ENCODE measurements at places on chromosomes 4 and X.

- DNase-seq, result peak; percentile 54
These were observed 18.6 kb downstream of the TRIM2 start for GRCh38 chr4:153222707-153223426.

- DNase-seq, result no peak
These were observed 3.7 kb downstream of the MYOZ2 start for GRCh38 chr4:119139311-119139710.

DNA sequence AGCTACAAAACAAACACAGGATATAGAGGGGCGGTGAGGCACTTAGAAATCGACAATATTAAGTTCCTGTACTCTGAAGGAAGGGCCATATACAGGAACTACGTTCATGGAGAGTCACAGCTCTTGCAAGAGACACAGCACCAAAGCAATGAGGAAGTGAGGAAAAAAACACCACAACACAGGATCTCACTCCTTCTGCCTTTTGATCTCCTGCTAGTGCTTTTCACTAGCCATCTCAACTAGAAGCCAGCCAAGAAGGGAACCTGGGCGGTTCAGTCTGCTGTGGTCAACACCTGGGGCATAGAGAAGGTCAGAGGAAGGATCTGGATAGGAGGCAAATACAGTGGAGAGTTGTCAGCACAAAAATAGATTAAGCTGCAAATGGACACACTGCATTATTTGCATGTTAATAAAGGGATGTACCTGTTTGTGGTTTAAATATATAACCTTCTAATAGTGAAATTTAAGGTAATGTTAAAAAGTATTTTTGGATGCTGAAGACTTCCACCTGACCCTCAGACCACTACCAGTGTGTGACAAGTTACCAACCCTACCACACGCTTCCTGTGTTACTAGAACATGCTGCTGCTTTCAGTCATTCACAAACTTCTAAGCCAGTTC, 104.6 kb downstream of the DTHD1 start:
- DNase-seq, result no peak

DNA sequence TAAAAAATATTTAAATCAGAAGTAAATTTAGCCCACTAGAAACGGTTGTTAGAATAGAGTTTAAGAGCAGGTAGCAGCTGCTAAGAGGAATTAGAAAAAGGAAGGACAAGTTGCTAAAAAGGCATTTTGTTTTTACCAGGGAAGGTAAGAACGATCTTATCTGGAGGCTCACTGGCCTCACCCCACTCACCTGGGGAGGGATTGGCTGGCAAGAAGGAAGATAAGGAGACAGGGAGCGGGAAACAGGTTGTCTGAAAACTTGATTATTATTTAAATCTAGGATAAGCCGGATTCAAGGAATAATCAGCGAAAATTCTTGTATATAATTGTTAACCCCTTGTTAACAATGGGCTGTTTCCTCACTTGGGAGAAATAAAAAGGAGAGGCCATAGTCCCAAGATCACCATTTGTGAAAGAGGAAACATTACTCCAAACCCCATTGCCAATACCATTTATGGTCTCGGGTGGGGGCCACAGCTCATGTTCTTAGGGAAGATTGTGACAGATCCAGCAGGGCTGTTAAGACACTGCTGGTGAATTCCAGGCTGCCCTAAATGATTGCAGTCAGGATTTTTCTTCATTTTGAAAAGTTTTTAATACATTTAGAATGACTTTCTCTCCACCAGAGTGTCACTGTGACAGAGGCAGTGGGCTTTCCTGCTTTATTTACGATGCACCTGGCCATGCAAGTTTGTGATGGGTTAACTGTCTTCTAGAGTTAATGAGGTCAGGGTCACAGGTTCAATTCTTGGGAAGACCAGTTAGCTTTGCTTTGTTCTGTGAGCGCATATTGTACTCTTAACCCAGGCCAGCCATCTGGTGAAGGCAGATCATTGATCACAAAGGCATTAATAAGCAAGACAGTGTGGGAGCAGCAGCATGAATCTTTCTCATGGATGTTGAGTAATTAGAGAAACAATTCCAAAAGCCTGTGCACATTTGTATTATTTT, 106.6 kb downstream of the CEP135 start:
- no peak for DNase-seq

DNA sequence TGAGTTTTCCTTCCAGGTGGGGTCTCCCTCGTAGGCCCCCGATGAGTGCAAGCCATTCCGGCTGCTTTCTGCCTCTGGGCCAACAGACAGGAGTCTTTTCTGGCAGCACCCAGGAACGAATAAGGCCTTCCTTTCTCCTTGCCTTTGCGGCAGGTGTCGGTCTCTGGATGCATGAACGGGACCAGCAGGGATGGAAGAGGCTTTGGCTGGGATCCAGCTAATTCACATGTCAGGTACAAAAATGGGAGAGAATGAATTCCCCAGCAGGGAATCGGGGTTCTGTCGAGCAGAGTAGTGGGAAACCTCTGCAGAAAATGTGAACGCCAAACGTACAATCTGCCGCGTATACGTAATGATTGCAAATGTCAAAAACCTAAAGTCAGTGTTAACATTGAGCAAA, 146.1 kb upstream of the TBL1X start:
- no peak for DNase-seq

DNA sequence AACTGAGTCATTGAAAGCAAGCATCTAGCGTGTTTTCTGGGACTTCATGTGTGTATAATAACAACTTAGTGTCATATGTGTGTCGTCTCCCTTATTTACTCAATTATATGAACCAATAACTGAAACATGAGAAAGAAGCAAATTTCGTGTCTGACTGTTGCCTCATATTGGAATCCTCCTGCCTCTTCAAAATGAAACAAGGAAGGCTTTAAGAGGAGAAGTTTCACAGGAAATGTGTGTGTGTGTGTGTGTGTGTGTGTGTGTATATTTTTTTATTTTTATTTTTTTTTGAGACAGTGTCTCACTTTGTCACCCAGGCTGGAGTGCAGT, 145.8 kb upstream of the SFRP2 start:
- DNase-seq, result no peak

DNA sequence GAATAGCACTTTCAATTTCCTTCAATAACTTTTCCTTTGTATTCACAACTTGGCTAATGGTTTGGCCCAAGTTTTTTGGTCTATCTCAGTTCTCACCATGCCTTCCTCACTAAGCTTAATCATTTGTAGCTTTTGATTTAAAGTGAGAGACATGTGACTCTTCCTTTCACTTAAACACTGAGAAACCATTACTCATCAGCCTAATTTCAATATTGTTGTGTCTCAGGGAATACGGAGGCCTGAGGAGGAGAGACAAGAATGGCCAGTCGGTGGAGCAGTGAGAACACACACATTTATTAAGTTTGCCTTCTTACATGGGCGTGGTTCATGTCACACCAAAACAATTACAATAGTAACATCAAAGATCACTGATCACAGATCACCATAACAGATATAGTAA, 56.7 kb downstream of the TSPAN5 start:
- DNase-seq, result no peak

DNA sequence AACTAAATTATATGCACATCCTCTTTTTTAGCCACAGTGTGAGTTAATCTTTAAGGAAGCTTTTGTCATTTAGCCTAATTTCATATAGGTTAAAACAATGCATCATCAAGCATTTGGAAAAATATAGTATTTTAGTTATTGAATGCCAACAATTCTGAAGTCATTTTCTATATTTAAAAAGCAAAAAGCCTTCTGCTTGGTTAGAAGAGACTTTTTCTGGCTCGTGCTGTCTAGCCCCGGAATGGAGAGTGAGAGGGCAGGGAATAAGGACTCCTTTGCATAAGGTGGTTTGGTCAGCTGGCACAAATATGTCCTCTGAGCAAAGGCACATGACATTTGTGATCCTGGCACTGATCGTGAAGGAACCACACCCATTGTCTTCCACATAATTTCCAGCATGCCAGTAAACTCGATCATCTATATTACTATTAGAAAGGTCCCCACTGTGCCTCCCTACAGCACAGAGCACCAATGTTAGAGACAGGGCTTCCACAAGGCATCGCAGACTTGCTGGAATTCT, 393.7 kb upstream of the INTU start:
- peak; percentile 41 for DNase-seq

DNA sequence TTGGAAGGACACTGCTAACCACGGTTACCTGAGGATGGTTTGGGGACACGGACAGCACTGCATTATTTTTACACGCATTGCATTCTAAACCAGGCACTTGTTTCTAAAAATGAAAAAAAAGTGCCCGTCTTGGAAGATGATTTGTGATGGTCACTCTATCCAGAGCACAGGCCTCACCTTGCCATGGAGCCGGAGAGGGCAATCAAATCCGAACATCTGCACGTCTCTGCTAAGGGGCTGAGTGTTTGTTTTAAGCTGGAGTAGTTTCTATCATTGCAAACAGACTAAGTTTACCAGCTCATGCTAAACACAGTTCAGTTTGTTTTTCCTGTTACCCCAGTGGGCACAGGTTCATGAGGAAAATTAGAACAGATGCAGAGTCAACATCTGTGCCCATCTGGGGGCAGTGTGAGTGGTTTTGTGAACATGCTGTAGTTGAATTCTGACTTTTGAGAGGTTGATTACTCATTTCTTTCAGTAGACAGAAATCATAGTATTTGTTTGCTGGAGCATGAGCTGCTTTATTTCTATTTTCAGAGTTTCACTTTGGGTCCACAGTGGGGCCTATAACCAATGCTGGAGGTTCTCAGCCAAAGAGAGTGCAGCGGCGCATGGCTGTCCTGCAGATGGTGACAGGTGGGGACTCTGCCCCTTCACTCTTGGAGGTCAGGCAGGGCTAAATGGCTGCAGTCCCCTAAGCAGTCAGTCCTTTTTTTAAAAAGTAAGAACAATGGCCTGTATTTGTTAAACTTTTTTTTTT, 65.4 kb upstream of the ENPP6 start:
- no peak for DNase-seq

GRCh38 chr4:72604324-72604723, 35.3 kb upstream of the ADAMTS3 start:
- DNase-seq, result no peak

DNA sequence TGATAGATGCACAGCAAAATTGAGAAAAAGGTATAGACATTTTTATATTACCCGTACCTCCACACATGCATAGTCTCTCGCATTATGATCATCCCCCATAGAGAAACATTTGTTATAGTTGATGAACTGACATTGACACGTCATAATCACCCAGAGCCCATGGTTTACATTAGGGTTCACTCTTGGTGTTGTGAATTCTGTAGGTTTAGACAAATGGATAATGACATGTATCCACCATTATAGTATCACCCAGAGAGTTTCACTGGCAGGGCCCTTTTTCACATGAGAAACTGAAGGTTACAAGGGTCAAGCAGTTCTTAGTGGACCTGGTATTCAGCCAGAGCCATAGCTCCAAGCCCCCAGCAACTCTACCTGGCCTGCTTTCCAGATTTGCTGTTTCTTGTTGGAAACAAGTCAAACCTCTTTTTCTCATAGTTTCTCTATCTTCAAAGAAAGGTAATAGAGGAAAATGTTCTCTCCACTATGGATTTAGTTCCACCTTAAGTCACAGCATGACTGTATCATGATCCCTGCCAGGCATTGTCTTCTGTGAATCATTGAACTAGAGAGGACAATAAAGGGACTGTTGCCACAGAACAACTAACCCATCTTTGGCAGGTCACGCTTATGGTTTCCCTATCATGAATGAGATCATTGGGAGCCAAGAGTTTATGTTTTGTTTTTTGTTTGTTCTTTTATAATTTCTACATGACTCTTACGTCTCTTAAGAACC, 64.0 kb downstream of the HHIP start:
- DNase-seq, result peak; percentile 43
